ENCODE measurements at places on chromosomes 16 and 17.

DNA sequence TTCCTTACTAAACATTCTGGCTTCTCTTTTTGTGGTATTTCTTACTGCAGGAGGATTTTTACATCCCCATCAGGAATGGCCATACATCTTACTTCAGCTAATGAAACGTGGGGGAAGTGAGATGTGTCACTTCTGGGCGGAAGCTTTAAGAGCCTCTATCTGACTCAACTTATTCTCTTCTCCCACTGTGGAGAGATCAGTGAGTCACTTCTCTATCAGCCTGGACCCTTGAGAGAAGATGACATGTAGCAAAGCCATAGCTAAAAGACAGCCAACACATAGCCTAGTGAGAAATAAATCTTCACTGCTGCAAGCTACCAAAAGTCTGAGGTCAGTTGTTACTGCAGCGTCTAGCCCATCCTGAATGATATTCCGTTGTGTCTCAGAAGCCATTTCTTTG is 1066.7 kb upstream of the RBFOX1 start:
- no peak for DNase-seq

DNA sequence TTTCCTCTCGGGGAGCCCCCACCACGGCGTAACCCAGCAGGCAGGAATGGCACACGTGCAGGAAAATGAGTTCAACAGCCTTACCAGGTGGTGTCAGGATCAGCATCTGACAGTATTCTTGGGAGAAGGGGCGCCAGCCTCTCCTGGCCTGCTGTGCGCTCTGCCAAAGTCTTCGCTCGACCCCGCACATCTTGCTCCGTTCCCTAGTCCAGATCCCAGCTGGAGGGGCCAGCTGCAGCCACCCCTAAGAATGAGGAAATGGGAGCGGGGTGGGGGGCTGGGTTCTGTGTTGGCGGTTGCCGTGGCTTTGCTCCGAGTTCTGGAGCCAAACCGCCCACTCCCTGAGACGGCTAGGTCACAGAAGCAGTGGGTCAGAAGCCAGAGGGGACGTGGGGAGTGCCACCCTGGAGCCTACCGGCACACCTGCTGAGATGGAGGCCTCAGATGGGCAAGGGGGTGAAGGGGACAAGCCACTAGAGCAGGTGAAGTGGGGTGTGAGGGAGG is at the start of gene CHCT1:
TSS of gene CHCT1 (plus strand) at position 328 of the 504 bp plus-strand sequence. CDS start at position 432, 104 bp downstream.
- no peak for DNase-seq

- no peak for DNase-seq
Observed at GRCh38 chr16:87457709-87458423, 35.0 kb downstream of the ZCCHC14 start.

DNA sequence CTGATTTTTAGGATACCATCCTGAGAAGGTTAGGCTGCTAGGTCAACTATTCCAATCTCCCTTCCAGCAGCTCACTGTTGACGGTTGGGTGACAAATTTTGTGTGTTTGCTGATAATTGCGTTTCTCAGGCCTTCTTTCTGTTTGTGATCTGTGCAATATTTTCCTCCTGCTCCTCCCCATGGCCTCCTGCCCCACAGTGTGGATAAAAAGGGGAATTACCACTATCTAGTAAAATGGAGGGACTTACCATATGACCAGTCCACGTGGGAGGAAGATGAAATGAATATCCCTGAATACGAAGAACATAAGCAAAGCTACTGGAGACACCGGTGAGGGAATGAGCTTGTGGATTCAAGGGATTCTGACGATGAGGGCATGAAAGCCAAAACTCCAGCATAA is 9.2 kb downstream of the CHD3 start:
- no peak for DNase-seq

- no peak for DNase-seq
Observed at GRCh38 chr17:30958187-30958586, 12.7 kb upstream of the RNF135 start.

DNA sequence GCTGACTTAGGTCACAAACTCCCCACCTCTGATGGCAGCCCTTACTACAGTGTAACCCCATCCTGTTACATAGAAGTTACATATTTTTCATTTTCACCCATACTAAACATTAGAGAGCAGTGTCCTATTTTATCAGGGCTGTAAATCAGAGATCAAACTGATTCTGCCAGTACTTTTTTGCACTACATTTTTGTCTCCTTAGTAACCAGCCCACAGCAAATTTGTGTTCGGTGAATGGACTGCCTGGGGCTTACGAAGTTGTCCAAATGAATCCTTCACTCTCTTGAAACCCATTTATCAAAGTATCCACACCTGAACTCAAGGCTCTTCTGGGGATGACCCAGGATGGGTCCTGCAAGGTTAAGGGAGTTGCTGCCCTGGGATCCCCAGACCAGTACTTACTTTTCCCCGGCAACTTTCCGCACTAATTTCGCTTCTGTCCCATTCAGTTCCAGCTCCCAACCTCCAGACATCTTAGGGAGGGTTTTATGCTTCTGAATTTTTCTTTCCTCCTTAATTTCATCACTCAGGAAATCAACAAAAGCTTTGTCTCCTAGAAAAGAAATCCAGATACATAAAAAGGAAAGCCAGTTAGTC is 1.1 kb downstream of the C1QBP start:
- DNase-seq: no peak

- no peak for DNase-seq
Observed at GRCh38 chr17:45087978-45088377, 26.9 kb downstream of the NMT1 start.
